NCI-H1105 (cell line): ENCODE measurements at places on chromosomes 4 and X.

DNA sequence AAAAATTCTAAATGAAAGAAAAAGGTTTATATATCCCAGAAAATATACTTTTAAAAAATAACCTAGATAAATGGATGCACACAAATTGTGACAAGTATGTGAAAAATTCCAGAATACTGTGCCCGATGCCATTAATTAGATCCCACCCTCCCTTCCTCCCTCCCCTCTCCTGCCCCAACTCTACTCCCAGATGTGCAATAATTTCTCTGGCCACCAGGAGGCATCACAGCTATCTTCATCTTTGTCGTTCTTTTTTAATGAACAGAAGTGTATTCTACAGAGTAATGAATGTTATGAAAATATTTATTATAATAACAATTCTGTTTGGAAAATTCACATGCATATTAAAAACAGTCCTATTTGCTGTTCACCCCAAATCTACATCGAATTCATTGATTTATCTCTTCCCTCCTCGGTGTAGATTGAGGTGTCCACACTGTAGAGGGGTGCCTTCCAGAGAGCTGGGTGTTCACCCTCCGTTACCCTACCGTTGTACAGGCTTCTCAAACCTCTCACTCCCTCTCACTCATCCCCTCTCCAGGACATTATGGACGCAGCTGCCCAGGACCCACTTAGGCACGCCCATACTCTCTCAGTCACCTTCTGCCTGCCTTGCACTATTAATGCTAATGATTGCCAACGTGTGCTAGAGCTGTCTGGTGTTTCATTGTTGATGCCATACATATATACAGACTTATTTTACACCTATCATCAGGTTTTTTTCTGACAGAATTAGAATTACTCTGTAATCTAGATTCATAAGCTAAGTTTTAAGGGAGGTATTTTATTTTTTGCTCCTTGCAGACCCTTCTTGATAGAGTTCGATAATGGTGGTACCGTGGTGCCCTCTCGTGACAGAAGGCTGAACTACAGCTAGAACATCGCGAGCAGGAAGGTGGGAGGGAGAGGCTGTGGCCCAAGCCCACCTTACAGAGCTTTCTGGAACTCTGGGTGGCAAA lies 14.1 kb downstream of the RAB40AL start:
- DNase-seq = peak; percentile 44

- no peak for DNase-seq
Observed at GRCh38 chrX:20197641-20198210, 56.1 kb upstream of the EIF1AX start.

DNA sequence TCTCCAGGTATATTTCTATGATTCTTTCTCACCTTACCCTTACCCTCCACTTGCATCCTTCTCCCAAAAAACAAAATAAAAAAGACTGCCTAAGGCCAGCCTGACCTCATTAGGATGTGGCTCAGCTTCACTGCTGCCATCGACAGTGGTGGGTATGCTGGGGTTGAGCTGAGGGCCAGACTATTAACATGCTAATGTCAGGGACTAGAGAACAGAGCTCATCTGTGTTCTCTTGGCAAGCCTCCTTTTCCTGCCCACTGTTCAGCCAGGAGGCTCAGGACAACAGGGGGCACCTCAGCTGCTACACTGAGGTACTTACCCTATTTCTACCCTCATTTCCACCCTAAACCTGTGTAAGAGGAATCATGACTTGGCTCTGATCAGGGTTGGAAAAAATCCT lies 59.3 kb downstream of the MSN start:
- DNase-seq = no peak

DNA sequence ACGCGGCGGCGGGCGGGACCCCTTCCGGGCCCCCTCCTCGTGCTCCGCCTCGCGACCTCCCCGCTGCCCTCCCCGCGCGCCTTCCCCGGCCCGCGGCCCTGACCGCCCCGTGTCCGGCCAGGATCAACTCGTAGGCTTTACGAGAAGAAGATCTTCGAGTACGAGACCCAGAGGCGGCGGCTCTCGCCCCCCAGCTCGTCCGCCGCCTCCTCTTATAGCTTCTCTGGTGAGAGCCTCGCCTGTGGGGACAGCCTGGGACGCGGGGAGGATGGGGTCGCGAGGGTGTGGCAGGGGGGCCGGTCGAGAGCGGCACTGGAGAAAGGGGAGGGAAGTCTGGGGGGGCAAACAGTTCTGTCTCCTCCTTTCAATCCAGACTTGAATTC lies 465 bp downstream of the EMD start:
- DNase-seq = no peak

- DNase-seq = no peak
Observed at GRCh38 chr4:99665983-99666382, 8.4 kb upstream of the C4orf54 start.

GRCh38 chr4:136457577-136457976 lies 1074.7 kb downstream of the PCDH18 start:
- DNase-seq = no peak

- peak; percentile 56 for DNase-seq
Observed at GRCh38 chrX:133350751-133351150, 64.5 kb downstream of the GPC4 start.
